ENCODE measurements at places on chromosomes 4 and X.

GRCh38 chrX:107662145-107662544 lies 33.8 kb downstream of the PRPS1 start:
- DNase-seq, result no peak

DNA sequence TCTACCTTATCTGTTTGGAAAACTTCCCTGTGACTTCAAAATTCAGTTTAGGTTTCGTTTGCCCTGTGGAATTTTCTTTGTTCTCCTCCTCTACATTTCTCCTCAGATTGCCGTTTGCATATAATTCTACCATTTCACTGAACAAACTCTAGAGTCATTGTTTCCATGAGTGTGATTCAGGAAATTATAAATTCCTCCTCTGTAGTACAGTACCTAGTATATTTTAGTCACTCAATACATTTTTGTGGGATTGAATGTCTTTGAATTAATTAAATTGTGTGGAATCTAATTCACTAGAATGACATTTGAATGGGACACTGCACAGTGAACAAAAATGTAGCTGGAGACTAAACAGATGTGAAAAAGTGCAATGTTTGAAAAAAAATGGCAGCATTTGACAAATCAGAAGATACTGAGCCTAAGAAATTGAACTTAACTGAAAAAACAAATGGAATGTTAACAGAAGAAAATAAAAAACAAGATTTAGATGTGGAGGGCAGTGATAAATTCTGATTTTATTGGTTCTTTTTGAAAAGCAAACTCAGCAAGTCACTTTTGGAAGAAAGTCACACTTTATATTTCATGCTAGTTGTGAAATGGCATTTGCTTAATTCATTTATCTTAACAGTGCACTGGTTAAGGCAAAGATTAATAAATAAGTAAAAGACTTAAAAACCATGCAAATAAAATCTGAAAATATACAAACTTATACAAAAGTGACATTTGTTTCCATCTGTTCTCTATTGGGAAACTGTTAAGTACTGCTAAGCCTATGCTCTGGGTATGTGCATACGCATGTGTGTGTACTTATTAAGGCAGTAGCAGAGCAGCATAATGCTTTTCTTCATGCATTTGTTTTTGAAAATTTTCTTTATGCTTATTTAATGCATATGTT lies 512.3 kb downstream of the FAT4 start:
- DNase-seq, result no peak

DNA sequence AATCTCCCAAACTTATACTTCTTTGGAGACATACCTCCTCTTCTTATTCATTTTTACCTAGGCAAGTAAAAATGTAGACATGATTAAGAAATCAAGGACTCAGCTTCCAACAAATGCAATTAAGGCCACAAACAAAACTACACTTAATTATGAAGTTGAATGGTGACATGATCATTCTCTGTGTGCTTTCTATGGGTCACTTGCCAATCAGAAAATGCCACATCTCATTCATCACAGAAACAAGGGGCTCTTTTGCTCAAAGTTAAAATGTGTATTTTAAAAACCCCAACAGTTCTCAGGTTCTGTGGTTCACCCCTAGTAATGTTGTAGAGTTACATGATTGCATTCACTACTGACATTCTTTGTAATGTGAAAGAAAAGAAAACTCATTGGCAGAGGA lies 273.5 kb downstream of the DCHS2 start:
- no peak for DNase-seq

DNA sequence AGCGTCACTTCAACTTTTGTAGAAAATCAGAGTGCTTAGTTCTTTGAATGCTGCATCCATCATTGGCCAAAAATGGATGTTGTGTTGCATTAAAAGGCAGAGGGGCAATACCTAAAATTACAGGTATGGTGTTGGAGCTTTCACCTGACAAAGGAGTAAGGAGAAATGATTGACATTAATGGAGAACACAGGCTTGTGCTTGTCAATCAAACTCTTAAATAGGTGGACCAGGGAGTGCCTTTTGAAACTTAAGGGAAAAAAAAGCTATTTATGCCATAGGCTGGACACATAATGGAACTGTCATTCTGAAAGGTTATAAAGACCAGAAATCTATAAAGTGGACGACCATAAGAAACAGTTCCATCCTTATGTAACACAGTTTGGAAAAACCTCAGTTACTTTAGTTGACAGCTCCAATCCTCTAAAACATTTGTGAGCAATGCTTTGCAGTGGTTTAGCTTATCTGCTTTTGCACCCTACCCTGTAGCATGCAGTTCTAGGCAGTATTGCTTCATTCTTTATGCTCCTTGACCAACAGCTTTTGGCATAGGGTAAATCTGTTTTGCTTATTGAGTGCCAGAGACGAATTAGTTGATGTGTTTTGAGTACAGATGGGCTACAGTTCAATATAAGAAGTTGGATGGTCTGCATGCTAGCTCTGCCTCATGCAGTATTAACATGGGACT lies 2.4 kb downstream of the HADH start:
- DNase-seq, result no peak

- DNase-seq, result no peak
Measured at GRCh38 chr4:153523941-153524386, 57.8 kb downstream of the TMEM131L start.

- DNase-seq, result peak; percentile 85
Measured at GRCh38 chrX:47361538-47362511, 8.6 kb upstream of the ZNF157 start.

DNA sequence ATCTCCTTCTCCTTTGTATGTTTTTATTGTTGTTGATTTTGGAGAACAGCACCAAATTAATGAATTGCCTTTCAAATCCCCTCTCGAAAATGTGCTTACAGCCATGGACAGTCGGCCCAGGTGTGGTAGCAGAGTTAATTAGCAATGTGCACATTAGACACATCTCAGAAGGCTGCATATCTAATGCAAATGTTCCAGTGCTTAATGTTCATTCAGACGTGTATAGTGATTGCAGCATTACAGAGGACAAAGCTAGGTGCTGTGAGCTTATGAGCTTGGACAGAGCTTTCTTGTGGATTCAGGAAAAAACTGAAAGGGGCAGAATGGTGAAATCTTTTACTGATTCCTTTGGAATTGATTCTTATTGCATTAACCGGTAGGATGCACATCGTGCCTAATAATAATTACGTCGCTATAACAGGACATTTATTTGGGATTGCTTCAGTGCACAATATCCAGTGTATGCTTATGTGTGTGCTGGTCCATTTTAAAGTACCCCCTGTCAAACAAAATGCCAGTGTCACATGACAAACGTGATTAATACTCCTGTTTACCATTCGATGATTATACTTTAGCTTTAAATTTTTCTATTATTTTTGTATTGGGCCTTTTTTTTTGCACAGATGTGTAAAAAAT lies 552.9 kb upstream of the EPHA5 start:
- DNase-seq, result no peak

DNA sequence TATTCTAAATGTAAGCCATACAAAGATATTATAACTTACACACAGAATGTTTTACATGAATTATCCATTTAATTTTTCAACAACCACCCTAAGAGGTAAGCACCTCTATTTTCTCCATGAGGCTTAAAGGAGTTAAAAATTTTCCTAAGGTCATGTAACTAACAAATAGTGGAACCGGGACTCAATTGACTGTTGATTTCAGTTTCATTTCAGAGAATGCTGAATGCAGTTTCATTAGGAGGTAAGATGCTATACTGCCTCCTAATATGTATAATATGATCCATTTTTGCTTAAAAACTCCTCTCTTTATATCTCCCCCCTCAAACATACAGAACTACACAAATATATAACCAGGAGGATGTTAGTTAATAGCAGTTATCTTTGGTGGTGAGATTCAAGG lies 29.1 kb downstream of the PHKA1 start:
- no peak for DNase-seq

GRCh38 chr4:8747467-8748235 lies 124.0 kb downstream of the HMX1 start:
- DNase-seq, result no peak

DNA sequence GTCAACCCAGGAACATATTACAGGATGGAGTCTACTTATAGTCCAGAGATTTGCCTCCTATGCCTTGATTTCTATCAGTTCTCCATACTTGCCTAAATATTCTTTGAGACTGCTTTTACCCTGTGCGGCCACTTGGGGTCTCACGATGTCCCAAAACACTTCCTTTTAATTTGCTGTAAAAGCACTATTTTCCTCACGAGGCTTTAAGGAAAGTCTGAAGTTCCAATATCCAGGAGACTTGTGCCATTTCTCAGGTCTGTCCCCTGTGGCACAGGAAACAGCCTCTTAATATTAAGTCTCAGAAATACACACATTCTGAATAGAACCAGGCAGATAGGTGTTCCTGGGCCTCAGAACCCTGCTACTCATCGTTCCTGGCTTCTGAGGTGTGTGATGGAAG lies 142.9 kb downstream of the TMEM164 start:
- no peak for DNase-seq

DNA sequence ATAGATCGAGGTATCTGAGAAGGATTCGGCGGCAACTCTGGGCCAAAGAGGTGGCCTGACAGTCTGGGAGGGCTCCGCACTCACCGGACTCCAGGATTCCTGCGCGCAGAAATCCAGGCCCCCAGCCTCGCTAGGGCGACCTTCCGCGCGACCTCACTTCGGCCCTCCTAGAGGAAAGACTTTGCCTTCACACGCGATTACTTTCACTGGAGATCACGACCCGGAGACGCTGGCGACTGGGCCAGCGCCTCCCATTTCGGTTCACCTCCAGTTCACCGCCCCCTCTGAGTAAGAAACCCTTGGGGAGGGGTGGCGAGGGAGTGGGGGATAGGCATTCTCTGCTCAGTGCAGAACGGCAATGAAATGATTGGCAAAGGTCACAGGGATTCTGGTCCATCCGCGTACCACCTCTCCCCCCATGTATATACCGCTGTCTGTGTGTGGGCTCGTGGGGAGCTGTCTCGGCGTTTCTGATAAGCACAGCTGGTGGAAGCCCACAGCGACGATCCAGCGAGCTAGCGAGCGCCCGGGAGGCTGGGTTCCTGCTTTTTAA lies 2.5 kb downstream of the POU3F4 start:
- DNase-seq, result no peak

GRCh38 chr4:171376724-171377123 lies 436.5 kb upstream of the GALNTL6 start:
- no peak for DNase-seq

- DNase-seq, result no peak
Measured at GRCh38 chr4:2930758-2931511, 32.3 kb downstream of the NOP14 start.

- DNase-seq, result no peak
Measured at GRCh38 chrX:143853488-143853887, 30.4 kb upstream of the UBE2NL start.

GRCh38 chr4:173357939-173358338 lies 12.8 kb upstream of the SAP30 start:
- DNase-seq, result no peak

DNA sequence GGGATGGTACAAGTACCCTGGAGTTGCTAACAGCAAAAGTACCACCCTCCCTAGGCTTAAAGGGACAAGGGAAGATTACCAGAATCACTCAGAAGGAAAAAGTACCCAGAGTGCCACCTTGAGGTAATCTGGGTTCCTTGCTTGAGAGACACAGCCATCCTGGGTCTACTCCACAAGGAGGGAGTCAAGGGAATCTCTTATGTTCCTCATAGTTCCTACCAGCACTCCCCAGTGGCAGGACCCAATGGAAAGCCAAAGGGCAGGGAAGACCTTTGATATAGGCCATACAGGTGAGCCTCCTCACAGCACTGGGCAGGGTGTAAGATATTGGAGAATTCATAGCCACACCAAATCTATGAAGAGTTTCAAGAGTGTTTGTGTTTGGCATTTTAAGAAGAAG lies 5.7 kb downstream of the IL2 start:
- no peak for DNase-seq

GRCh38 chr4:18815081-18815778 lies 793.7 kb upstream of the LCORL start:
- no peak for DNase-seq

GRCh38 chrX:31036895-31037294 lies 34.9 kb downstream of the FTHL17 start:
- DNase-seq, result peak; percentile 23

DNA sequence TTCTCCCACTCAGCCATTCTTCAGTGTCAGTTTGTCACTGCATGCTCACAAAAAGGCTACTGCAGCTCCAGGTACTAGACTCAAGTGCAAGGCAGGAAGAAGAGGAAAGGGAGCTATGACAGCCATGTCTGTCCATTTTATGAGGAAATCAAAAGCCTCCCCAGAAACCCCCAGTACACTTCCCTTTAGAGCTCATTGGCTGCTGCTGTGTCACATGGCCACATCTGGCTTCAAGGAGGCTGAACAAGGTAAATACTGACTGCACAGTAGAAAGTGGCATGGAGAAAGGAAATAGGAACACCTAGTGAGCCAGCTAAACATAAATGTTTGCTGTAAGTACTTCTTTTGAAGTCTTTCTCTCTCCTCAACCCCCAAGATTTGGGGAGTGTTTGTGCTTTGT lies 67.2 kb upstream of the FRAS1 start:
- no peak for DNase-seq

Measured in muscle of arm (tissue), 14 donors.